Activated T-cell treated with anti-CD3 and anti-CD28 coated beads, Interleukin-2, amount 50 U/mL, for 48 hours (primary cell): ENCODE measurements at places on chromosomes 11 and 22.

DNA sequence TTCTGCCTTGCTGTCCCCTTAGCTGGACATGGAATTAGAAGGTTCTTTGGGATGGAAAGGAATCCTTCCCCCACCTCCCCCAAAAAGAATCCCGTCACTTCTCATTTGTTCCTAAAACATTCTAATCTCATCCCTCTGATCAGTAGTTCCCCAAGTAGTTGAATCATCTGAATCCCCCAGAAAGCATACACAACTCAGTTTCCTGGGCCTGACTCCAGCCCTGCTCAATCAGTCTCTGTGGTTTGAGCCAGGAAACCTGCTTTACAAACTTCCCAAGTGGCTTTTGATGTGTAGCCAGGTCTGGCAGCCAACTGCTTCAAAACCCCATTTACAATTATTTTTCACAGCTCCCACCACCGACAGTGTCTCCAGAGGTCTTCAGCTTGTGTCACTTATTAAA, 20.2 kb downstream of the C22orf31 start:
- no peak for DNase-seq

- no peak for DNase-seq
Measured at GRCh38 chr11:70769106-70769505, 370.8 kb downstream of the CTTN start.

DNA sequence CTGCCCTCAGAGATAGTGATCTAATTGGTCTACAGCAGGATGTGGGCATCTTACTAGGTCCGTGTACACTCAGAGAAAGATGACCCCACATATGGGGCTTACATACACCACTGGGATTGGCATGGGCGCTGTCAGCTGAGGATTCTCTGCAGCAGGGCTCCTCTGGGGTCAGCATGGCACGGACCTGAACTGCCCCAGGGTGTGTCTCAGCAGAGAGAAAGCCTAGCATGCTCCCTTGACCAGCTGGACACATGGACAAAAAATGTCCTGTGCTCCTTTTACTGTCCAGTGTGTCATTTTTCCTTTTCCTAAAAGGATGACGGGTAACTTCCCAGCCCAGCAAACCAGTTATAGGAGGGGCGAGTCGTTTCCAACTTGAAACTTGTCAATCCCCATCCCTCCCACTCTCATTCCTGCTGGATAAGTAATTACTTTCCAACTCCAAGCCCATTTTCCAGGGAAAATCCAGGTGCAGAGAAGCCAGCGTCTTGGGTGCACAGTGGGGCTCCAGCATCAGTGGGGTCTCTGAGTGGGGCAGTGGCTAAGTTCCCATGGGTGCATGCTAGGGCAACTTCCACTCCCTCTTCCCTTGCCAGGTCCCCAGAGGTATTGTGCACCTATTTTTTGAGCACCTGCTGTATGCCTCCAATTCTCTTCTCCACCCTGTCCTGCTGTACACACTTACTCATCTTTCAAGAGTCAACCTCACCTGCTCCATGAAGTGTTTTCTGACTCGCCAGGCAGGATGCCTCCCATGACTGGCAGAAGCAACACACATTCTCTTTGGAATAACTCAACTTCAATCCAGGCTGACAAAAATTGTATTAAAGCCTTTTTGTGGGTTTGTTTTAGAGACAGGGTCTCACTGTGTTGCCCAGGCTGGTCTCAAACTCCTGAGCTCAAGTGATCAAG, 5.0 kb downstream of the VSTM5 start:
- DNase-seq: no peak

DNA sequence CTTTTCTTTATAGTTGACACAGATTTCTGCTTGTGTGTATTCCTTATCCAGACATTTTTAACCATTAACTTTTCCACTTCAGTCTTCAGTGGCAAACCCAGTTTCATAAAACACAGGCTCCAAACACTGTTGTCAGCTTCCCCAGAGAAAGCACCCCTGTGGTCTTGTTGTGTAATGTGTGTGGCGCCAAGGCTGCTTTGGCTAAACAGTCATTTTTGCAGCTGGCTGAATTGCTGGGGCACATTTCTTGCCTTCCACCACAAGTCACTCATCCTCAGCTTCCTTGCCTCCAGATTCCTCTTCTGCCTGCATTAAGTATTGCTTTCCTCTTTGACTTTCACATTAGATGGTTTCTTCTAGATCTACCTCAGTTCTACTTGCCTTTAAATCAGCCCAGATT, 40.5 kb downstream of the ARHGAP1 start:
- no peak for DNase-seq

- peak; percentile 20 for DNase-seq
Measured at GRCh38 chr22:42080287-42080686, 787 bp downstream of the SMDT1 start.
